ENCODE measurements at places on chromosomes 5 and 9. TPM values are rescaled to one million over a fixed set of nuclear protein-coding genes. Genes with fewer than 3 reads are reported as not detected.

SMIM33 gene
- not detected for total RNA-seq

IRX2 gene
- 3.0 TPM for total RNA-seq

SUB1 gene
- 142 TPM for total RNA-seq

RACK1 gene
- 3,800 TPM for total RNA-seq

IL17B gene
- not detected for total RNA-seq

JAK2 gene
- total RNA-seq: 11.6 TPM

DMGDH gene
- total RNA-seq: 4.5 TPM

INSL4 gene
- not detected for total RNA-seq

CXCL14 gene
- total RNA-seq: not detected

PCA3 gene
- total RNA-seq: not detected

GFRA3 gene
- total RNA-seq: not detected

SHOC1 gene
- under 0.01 TPM for total RNA-seq

TAF1L gene
- not detected for total RNA-seq

FRRS1L gene
- total RNA-seq: not detected

ANGPTL2 gene
- 19.9 TPM for total RNA-seq

CNTNAP3 gene
- 0.64 TPM for total RNA-seq

MYOT gene
- not detected for total RNA-seq

FSTL4 gene
- total RNA-seq: under 0.01 TPM

ARSI gene
- total RNA-seq: 13.8 TPM
